Thoracic aorta (tissue), 2 donors: ENCODE measurements at places on chromosomes 11 and 22. TPM values are rescaled to one million over a fixed set of nuclear protein-coding genes. Genes with fewer than 3 reads are reported as not detected.
A peak's percentile ranks its signal among the peaks of the same experiment; 100 is the strongest.

- no peak overlapping the region for H3K4me3 ChIP-seq
- H3K27me3 ChIP-seq, result no peaks in the 10 kb centered on the region
- peaks cover 43% of the 10 kb centered on the region for H3K4me1 ChIP-seq
- H3K36me3 ChIP-seq, result no peaks in the 10 kb centered on the region
These were observed 81.8 kb upstream of the KCNQ1OT1 start for GRCh38 chr11:2781408-2782274.

DNA sequence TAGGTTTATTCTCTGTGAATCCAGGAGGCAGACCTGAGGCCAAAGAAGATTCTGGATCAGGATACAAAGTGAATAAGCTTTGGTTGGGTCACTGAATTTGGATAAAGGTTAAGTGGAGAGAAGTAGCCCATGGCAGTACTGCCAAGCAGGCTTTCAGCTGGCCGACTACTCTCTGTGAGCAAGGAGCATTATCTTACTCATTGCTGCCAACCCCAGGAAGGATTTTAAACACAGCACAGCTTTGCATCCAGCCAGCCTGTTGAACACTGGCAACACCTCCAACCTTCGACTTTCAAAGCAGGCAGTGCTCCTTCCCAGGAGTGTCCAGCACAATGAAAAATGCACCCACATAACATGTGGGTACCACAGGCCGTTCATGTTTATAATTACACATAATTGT is 363.7 kb upstream of the SYN3 start:
- H3K36me3 ChIP-seq, result no peaks in the 10 kb centered on the region
- no peaks in the 10 kb centered on the region for H3K4me1 ChIP-seq
- H3K27me3 ChIP-seq, result no peaks in the 10 kb centered on the region
- H3K27ac ChIP-seq, result no peak overlapping the region
- no peak overlapping the region for H3K4me3 ChIP-seq

DNA sequence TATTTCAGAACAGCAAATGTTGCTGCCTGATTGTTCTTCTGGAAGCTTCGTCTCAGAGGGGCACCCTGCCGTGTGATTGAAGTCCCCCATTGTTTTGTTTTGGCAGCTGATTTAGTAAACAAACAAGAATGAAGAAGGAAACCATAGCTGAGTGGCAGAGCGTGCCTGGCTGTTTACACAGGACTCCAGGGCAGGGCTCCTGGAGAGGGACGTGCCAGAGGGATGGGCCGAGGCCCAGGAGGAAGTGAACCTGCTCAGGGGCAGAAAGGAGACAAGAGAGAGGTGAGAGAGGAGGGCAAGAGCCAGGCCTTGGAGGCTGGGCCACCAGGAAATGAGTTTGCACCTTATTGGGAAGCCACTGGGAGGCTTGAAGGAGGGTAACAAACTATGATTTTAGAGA is 85.5 kb upstream of the B3GAT1 start:
- H3K27me3 ChIP-seq, result no peaks in the 10 kb centered on the region
- H3K27ac ChIP-seq, result no peak overlapping the region
- H3K4me1 ChIP-seq, result no peaks in the 10 kb centered on the region
- H3K4me3 ChIP-seq, result no peak overlapping the region
- H3K36me3 ChIP-seq, result no peaks in the 10 kb centered on the region

GRCh38 chr11:62398011-62398994 is 20.5 kb upstream of the SCGB1A1 start:
- no peak for DNase-seq
- H3K4me1 ChIP-seq, result peaks cover 53% of the 10 kb centered on the region
- H3K4me3 ChIP-seq, result no peak overlapping the region
- no peaks in the 10 kb centered on the region for H3K36me3 ChIP-seq
- H3K27ac ChIP-seq, result peak overlapping the region; percentile 76

GRCh38 chr11:88103337-88104206 is 71.7 kb downstream of the RAB38 start:
- H3K27ac ChIP-seq, result no peak overlapping the region
- DNase-seq, result no peak
- H3K27me3 ChIP-seq, result no peaks in the 10 kb centered on the region
- no peaks in the 10 kb centered on the region for H3K4me1 ChIP-seq
- H3K4me3 ChIP-seq, result no peak overlapping the region
- H3K36me3 ChIP-seq, result no peaks in the 10 kb centered on the region

- H3K4me1 ChIP-seq, result no peaks in the 10 kb centered on the region
- no peaks in the 10 kb centered on the region for H3K27me3 ChIP-seq
- no peaks in the 10 kb centered on the region for H3K36me3 ChIP-seq
- DNase-seq, result no peak
These were observed 11.2 kb upstream of the TTLL12 start for GRCh38 chr22:43198126-43198525.

GRCh38 chr22:28883917-28884746 is 760 bp downstream of the ZNRF3 start:
- no peaks in the 10 kb centered on the region for H3K27me3 ChIP-seq
- peak overlapping the region; percentile 89 for H3K4me3 ChIP-seq

DNA sequence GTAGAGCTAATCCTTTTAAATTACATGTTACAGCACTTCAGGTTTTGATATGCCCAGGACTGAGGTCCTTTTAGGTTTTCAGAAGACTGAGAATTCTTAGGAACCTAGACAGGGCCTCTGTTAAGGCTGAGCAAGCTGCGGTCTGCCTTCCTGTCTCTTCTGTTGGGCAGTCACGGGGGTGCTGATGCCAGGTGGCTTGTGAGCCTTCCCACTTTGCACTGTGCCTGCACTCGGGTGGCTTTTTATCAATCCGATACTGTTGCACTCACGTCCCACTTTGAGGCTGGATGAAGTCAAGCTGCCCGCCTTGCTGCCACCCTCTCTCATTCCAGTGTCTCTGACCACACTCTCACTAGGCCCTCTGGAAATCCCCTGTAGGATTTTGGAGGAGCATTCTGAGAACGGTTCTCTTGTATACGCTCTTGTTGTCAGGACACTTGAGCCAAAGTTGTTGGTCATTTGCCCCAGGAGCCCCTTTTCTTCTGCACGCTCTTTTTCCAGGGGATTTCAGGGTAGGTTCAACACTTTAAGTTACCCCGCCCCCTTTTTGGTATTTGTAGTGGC is 141.8 kb downstream of the TEAD1 start:
- DNase-seq, result no peak
- H3K4me1 ChIP-seq, result peaks cover 14% of the 10 kb centered on the region
- H3K27me3 ChIP-seq, result no peaks in the 10 kb centered on the region
- H3K36me3 ChIP-seq, result no peaks in the 10 kb centered on the region
- H3K27ac ChIP-seq, result no peak overlapping the region

DNA sequence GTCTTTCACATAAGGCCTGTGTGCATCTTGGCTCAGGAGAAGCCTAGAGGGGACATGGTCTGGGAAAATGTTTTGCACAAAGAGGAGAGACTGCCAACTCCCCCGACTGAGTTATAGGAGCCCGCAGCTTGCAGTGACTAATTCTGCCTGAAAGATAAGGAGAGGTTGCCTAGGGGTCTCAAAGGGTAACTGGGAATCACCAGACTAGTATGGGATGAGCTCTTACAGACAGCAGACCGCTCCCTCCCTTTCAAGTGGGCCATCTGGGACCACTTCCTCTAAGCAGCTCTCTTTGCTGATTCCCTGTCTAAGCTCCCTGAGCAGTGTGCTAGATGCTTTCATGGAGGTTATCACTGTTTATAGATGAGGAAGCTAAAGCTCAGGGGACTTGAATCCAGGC is 105.1 kb downstream of the TENM4 start:
- H3K4me1 ChIP-seq, result no peaks in the 10 kb centered on the region
- no peak for DNase-seq
- no peaks in the 10 kb centered on the region for H3K27me3 ChIP-seq
- H3K36me3 ChIP-seq, result no peaks in the 10 kb centered on the region

DNA sequence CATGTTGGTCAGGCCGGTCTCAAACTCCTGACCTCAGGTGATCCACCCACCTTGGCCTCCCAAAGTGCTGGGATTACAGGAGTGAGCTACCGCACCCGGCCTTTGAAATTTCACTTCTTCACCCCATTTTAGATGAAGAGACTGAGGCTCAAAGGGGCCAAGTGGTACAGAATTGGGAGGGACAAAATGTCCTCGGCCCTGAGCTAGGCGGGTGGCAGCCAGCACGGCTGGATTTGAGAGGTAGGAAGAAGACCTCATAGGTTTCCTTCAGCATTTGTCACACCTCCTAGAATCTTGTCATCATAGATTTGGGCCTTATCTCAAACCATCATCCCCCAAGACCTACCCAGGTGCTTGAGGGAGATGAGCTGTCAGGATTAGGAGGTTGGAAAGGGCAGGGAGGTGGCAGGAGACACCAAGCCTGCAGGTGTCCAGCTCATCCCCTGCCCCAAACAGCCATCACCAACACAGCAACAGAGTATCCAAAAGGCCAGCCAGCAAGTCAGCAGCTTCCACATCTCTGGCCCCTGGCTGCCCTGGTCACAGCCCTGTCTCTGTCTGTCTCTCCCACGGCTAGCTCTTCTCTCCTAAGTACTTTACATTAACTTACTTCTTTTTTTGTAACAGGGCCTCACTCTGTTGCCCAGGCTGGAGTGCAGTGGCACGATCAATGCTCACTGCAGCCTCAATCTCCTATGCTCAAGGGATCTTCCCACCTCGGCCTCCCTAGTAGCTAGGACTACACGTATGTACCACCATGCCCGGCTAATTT is 11.2 kb upstream of the TMPRSS6 start:
- no peak overlapping the region for H3K4me3 ChIP-seq
- no peaks in the 10 kb centered on the region for H3K4me1 ChIP-seq
- DNase-seq, result no peak
- no peaks in the 10 kb centered on the region for H3K27me3 ChIP-seq
- no peaks in the 10 kb centered on the region for H3K36me3 ChIP-seq

- H3K27me3 ChIP-seq, result no peaks in the 10 kb centered on the region
- no peak overlapping the region for H3K27ac ChIP-seq
- DNase-seq, result no peak
- no peak overlapping the region for H3K4me3 ChIP-seq
- H3K4me1 ChIP-seq, result no peaks in the 10 kb centered on the region
These were observed 515.1 kb downstream of the INSC start for GRCh38 chr11:15629690-15630321.

- no peak overlapping the region for H3K27ac ChIP-seq
- H3K4me3 ChIP-seq, result no peak overlapping the region
- no peaks in the 10 kb centered on the region for H3K4me1 ChIP-seq
- H3K36me3 ChIP-seq, result no peaks in the 10 kb centered on the region
- no peaks in the 10 kb centered on the region for H3K27me3 ChIP-seq
These were observed 16.1 kb upstream of the TMEM86A start for GRCh38 chr11:18682466-18682865.

DNA sequence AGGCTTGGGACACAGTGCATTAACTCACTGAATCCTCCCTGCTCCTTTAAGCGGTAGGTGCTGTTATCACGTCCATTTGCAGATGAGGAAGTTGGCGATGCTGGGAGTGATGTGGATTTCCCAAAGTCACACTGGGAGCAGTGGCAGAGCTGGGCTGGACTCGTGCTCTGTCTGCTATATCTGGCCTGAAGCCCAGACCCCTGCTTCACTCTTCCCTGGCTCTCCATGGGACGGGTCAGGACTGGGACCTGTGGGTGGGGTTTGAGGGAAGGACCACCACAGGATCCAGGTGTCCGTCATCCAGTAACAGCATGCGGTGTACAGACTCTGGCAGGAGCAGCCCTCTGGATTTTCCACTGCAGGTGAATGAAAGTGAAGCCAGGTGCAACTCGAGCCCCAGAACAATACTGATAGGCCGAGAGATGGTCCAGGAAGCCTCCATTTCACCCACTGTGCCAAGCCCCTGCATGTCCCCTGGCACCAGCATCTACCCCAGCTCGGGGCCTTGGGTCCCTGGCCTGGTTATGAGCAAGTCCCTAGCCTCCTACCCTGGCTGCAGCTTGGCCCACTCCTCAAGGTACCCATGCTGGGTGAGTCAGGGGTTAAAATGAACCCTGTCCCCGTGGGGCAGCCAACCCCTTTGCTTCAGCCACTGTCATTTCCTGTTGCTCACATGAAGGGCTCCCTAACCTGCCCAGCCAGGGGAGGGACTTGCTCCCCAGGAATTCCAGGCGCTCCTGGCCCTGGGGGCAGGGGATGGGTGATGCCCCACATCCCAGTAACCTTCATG is 4.2 kb downstream of the USP2 start:
- H3K36me3 ChIP-seq, result no peaks in the 10 kb centered on the region
- H3K27ac ChIP-seq, result no peak overlapping the region
- no peaks in the 10 kb centered on the region for H3K27me3 ChIP-seq
- no peak for DNase-seq
- H3K4me3 ChIP-seq, result no peak overlapping the region
- peaks cover 33% of the 10 kb centered on the region for H3K4me1 ChIP-seq

GRCh38 chr11:125425601-125426000 is 70.5 kb downstream of the FEZ1 start:
- no peak for DNase-seq
- no peaks in the 10 kb centered on the region for H3K27me3 ChIP-seq
- no peaks in the 10 kb centered on the region for H3K4me1 ChIP-seq

DNA sequence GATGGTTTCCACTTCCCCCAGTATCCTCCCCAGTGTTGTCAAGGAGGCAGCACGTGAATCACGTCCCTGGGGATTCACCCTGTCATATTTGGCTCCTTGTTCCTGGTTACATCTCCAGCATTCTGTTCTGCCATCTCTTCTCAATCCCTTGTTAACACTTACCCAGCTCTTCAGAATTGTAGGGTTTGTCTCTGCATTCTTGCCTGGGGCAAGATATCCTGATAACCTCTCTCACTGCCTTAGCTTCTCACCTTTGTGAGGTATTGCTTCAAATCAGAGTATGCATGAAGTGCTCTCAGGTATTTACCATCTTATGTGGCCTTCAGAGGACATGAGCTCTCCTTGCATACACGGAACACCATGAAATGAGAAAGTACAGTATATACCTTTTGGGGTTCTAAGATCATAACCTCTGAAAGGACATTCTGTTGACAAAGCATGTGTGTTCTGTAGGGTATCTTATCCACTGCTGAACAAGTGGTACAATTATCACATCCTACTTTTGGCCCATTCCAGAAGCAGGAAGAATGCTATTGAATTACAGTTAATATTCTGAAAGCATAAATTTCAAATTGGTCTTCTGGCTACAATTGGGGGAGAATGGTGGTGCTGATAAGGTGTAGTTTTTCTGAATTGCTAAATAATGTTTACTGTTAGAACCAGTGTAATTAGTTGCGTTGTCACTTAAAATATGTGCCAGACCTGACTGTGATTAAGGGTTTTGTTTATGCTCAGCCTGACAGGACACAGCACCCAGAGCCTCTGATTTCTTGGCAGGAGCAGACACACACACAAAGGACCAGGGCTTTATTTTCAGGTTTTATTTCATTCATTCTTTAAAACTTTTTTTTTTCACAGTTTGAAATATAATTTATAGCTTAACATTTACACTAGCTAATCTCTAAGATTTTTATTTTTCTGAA is 32.7 kb downstream of the VSTM5 start:
- H3K4me1 ChIP-seq, result no peaks in the 10 kb centered on the region
- H3K27ac ChIP-seq, result no peak overlapping the region
- H3K27me3 ChIP-seq, result no peaks in the 10 kb centered on the region
- H3K36me3 ChIP-seq, result peaks cover 18% of the 10 kb centered on the region
- no peak for DNase-seq

APOL4 gene
- 1.4 TPM for total RNA-seq

NAV2 gene
- 125 TPM for total RNA-seq

OR8A1 gene
- total RNA-seq, result 0.81 TPM

KRTAP5-10 gene
- total RNA-seq, result not detected

SSH3 gene
- total RNA-seq, result 39.4 TPM

ZMAT5 gene
- 26.8 TPM for total RNA-seq
